Stimulated activated CD4-positive, alpha-beta T cell treated with anti-CD3 and anti-CD28 coated beads, Interleukin-4, amount 100 ng/mL, for 1 hour (primary cell): ENCODE measurements at places on chromosomes 5 and 9.

DNA sequence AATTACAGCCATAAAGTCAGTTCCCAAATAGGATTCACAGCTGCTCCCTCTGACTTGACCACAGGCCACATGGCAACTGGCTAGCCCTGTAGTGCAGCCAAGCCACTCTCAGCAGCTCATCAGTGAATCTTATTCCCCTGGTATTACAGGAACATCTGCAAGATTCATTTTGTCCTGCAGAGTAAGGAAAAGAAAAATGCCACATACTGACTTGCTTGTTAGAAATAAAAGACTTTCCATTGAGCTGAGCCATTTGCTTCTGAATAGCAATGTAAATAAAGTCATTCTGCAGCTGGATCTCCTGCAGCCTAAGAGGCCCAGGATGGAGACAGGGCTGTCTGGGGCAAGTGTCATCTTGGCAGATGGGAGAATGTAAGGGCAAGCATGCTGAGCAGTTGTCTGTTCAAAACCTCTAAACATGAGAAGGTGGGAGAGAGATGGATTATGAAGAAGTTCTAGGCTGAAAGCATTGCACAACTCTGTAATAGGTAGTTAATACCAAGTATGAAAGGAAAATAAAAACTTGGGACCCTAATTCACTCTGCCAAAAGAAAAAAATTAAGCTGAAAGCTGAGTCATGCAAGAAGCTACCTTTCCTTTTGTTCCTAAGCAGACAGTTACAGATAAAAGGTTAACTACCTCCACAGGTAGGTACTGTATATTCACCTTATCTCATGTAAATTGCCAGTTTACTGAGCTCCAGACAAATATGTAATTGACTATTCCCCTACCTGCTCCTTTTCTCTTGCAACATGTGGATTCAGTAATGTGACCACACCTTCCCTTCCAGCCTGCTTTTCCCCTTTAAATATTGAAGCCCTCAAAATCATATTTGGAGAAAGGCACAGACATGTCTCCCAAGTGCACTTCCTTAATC lies 244.4 kb upstream of the RAI14 start:
- DNase-seq: no peak

DNA sequence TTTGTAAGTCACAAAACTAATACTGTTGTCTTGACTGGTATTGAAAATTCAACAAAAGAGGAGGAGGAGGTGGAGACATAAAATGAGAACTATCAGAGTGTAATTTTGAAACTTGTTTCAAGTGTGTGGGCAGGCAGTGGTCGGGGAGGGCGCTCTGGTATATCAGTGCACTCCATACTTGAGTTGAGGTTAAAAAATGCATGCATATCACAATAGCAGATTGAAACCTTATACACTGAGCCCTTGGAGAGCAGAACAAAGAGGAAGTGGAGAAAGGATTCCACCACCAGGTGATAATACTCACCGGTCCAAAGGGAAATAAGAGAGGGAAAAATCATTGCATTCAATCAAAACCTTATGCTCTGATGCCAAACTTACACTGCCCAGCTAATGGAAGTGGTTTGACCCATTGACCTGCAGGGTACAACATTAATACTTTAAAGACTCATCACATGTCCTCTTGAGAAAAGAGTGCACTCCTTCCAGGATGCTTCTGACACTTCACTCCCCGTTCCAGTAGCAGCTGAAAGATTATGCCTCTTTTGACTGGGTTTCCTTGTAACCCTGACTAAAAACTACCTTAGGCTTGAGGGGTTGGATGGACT lies 79.5 kb upstream of the FAM169A start:
- DNase-seq: peak; percentile 11

- no peak for DNase-seq
Observed at GRCh38 chr5:758698-759053, 25.9 kb downstream of the ZDHHC11B start.

DNA sequence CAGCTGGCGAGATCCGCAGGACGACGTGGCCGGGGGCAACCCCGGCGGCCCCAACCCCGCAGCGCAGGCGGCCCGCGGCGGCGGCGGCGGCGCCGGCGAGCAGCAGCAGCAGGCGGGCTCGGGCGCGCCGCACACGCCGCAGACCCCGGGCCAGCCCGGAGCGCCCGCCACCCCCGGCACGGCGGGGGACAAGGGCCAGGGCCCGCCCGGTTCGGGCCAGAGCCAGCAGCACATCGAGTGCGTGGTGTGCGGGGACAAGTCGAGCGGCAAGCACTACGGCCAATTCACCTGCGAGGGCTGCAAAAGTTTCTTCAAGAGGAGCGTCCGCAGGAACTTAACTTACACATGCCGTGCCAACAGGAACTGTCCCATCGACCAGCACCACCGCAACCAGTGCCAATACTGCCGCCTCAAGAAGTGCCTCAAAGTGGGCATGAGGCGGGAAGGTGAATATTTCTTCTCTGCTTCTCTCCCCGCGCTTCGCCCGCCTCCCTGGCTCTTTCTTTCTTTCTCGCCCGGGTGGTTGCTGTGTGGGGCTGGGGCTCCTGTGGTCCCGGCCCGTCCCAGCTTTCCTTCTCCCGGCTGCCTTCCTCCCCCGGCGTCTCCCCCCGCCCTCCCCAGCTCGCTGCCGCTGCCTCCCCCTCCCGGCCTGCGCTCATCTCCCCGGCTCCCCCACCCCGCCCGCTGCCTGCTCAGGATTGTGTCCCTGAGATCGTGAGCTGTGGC lies 2.2 kb downstream of the NR2F1 start:
- DNase-seq: no peak

DNA sequence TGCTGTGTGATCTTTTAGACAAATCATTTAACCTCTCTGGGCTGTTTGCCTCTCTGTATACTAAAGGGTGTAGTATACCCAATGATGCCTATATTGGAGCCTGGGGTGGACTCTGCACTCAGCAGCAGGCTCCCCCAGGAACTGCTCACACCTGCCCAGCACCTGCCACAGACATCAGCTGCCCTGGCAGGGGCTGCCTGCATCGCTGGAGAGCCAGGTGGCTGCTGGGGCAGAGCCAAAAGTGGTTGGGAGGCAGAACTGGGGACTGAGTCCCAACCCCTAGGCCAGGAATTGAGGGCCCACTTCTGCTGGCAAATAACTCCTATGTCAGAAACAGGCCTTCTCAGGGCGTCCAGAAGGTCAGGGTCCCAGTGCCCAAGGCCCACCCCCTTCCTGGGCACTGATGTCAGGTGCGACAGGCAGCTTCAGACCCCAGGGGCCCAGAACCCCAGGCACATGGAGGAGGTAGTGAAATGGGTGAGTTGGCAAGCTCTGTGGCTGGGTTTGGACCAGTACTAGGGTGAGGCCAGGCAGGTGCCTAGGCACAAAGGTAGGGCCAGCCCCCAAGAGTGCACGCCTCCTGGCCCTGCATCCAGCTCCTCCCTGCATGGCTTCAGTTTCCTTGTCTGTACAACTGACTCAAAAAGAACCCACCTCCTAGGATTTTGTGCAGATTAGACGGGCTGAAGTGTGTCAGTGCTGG lies 5.8 kb downstream of the UNC5A start:
- no peak for DNase-seq
